EL (cell line): ENCODE measurements at places on chromosomes 11 and 22.
A peak's percentile ranks its signal among the peaks of the same experiment; 100 is the strongest.

DNA sequence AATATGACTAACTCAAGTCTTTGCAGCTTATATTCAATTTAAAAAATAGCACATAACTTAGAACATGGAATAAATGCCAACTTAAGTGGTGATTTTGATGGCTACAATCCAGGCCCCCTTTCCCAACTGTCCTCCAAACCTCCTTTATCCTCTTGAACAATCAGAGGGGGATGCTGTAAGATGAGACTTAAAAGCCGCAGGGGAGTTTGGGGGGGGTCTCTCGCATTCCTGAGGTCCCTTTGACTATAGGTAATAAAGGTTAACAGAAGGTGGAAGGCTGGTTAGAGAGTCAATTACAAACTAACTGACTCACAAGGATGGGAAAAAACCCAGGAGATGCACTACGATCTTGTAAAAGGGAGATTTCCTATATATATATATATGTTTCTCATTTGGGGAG is 101.8 kb downstream of the KIRREL3 start:
- DNase-seq: no peak

DNA sequence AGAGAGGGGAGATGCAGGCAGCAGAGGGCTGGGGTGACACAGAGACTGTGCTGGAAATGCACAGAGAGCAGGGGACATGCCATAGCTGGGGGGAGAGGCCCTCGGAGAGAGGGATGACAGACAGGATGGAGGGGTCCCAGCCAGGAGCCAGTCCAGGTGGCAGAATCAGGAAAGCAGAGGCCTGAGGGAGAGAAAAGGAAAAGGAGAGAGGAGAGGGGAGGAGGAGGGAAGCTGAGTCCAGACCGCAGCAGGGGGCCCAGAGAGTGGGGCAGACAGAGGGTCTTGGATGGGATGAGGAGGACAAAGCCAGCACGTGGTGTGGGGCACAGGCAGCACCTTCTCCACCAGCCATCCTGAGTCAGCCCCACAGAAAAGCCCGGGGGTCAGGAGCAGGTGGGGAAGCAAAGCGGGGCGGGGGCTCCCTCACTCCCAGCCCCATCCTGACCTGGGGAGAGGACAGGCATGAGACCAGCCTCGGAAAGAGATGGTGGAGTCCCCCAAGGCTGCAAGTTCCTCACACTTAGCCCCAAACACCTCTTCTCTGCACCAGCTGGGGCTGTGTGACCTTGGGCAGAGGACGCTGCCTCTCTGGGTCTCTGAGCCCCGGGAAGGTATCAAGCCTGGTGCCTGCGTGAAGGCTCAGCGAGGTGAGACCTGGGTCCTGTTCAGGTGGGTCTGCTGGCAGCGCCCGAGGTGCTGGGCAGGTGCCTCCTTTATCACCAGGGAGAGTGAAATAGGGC is 48.0 kb downstream of the IGLL1 start:
- DNase-seq: no peak

DNA sequence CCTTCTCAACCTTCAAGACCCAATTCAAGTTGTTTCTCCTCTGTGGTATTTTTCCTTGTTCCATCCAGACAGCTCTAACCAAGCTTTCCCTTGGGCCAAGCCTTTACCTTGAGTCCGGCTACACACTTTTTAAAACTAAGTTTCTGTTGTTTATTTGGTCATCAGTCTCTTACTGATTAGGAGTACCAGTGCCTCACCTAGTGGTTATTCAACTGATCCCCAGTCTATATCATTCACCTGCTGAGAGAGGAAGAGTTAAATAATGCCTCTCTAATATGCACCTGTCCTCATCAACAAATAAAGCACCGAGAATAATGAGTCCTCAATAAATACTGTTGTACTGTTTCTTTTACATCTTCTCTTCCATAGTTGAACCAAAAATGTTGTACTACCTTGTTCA is 160.8 kb downstream of the MSANTD4 start:
- DNase-seq: no peak

- DNase-seq: peak; percentile 24
These were observed 79.8 kb upstream of the NCAM1 start for GRCh38 chr11:112881461-112881860.

DNA sequence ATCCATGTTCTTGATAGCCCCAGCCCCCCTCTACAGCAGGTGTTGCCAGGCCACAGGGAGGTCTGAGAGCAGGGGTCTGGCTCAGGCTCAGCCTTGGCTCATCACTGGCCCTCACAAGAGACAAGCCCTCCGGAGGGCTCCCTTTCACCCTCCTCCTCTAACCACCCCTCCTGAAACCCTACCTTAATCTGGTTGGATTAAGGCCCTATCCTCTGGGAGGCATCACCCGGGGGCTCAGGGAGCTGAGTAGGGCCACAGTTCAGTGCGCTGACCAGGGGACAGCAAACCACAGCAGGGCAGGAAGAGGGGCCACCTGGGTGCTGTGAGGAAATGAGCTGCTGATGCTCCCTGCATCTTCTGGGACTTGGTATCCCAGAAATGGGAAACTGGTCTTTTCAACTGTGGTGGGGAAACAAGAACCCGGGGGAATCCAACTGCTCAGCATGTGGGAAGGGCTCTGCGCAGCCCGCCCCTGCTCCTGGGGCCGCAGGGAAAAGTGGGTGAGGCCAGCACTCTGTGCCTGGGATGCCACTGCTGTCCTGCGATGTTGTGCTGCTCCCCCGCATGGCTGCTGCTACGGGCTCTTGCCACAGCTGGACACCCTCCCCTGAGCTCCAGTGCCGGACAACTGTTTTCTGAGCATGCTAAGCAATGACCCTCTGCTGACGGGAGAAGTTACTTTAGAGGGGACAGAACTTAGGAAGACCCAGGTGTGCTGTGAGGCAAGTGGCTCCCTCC is 17.5 kb downstream of the ADORA2A start:
- no peak for DNase-seq

DNA sequence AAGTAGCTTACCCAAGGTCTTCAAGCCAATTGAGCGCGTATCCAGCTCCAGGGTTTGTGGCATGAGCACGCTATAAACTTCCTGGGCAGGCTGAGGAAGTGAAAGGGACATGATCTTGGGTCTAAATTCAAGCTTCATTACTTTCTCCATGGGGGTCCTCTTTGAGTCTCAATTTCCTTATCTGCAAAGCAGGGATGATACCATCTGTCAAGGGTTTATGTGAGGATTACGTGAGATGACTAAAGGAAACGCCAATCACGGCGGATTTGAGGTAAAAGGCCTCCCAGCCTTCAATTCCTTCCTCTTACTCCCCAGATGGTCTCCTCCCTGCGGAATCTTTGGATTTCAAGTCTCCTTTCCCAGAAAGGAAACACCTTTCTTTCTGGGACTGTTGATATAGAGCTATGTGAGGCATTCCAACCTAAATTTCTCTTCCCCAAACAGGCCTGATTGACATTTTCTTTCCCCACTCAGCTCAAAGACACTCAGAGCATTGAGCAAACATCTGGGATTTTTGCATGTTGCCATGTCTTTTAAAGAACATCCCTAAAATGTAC is 474.4 kb downstream of the INSC start:
- no peak for DNase-seq

DNA sequence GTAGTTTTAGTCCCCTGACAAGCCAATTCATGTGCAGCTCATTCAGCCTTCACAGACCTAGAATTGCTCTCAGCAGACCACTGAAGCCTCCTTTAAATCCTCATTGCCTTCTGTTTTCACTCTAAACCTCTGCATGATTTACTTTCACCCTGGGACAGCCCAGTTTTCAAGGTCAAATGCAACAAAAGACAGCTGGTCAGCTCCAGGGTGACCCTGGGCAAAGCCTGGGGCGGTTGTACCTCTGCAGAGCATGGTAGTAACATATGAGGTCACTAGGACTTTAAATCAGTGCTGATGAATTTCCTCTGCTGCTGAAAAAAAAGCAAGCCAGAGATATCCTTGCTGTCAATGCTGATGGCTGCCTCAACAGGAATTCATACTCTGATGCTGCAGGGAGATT is 62.2 kb downstream of the SERGEF start:
- DNase-seq: no peak

DNA sequence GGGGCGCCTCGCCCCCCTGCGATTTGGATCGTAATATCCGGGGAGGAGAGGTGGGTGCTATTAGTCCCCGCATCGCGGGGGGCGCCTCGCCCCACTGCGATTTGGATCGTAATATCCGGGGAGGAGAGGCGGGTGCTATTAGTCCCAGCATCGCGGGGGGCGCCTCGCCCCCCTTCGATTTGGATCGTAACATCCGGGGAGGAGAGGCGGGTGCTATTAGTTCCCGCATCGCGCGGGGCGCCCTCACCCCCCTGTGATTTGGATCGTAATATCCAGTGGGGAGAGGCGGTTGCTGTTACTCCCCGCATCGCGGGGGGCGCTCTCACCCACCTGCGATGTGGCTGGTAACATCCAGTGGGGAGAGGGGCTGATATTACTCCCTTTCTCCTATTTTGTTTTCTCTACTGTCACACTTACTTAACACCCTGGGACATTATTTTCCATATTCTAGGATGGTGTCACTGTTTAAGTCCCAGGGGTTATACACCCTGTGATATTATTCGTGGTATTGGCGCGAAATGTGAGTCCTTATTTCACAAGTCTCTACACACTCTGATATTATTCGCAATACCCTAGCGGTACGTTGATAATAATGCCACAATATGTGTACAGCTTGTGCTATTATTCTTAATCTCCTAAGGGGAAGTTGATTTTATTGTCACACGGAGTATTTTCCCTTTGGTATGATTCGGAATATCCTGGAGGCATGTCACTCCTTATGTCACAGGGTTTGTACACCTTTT is 57.8 kb upstream of the ALDH3B2 start:
- peak; percentile 1 for DNase-seq

- peak; percentile 45 for DNase-seq
These were observed 170.4 kb downstream of the SWAP70 start for GRCh38 chr11:9834291-9834690.

DNA sequence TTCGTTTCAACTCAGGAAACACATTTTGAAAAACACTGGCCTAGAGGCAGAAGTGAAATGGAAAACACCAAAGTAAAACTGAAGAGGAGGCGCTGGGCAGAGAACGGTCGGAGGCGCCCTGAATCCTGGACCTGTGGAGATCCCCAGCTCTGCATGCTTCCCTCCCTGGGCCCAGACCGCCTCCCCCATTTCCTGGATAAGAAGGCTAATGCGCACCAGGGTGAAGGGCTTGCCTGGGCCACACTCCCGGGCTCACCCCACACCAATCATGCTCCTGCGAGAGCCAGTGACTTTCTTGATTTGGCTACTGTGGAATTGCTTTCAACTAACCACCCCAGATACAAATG is 167.1 kb downstream of the CRYBB2 start:
- DNase-seq: no peak

- no peak for DNase-seq
These were observed 139.6 kb downstream of the PKNOX2 start for GRCh38 chr11:125304136-125304535.

DNA sequence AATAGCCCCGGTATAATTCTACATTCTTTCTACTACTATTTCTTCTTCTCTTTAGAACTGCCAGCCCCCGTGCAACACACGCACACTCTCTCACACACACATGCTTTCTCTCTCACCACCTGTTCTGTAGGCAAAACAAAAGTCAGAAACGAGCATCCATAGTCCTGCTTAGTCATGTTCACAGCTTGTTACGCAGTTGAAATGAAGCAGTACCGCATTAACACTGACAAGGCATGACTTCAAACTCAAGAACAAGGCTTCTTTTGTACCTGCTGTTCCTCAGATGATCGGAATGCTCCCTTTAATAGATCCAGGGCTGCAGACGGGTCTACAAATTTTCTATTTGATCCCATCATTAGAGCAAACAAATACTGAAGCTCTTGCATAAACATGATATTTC is 42.2 kb downstream of the USP28 start:
- no peak for DNase-seq

DNA sequence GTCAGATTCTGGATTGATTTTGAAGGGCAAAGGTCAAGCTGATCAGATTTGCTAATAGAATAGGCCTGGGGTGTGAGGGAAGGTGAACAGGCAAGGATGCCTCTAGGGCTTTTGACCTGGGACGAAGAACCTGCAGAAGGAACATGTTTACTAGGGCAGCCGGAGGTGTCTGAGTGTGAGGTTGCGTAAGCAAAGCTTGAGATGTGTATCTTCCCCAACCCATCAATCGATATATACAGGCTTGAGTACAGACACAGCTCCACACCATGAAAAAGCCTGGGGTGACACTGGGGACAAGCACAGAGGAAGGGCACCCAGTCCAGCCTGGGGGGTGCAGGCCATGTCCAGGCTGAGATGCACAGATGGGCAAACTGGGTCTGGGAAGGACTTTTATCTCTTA is 1.1 kb downstream of the LHFPL7 start:
- DNase-seq: no peak

GRCh38 chr22:29435236-29436136 is 2.9 kb upstream of the RFPL1 start:
- DNase-seq: no peak

DNA sequence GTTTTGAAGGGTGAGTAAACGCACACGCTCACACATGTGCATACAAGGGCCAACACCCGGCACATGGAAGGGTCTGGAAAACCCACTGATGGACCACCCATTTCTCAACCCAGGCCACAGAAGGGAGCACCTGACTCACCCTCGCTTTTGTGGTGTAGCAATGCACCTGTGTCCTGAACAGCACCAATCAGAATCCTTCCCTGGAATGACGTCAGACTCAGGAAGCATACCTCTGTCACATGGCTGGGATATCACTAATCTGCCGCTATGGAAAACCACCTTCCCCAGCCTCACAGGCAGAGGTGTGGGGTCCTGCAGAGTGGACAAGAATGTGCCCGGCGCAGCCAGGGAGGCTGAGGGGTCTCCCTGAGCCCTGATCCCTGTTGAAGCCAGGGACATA is 9.0 kb upstream of the OSM start:
- DNase-seq: no peak

GRCh38 chr11:64583296-64584262 is 7.4 kb upstream of the SLC22A12 start:
- peak; percentile 18 for DNase-seq

- DNase-seq: no peak
These were observed 11.2 kb upstream of the RBM4B start for GRCh38 chr11:66688561-66689534.

GRCh38 chr11:77372726-77373125 is 71.2 kb upstream of the GDPD4 start:
- DNase-seq: no peak

DNA sequence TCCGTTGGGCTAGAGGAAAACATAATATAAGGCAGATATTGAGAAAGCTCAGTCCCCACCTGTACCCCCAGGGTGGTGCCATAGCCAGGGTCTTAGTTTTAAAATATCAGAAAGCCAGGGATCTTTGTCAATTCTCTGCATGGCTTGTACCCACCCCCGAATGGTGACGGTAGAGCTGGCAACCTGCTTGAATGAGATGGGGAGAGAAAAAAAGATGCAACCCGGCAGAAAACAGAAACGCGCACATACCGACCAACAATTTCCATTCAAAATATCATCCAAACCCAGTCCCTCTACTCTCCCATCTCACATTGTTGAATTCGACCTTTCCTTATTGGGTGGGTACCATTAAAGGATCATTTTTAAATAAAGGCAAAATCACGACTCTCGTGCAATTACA is 543.9 kb downstream of the MIAT start:
- no peak for DNase-seq

GRCh38 chr11:65308281-65308891 is 6.3 kb upstream of the CDC42EP2 start:
- DNase-seq: no peak
